Activated T-cell treated with anti-CD3 and anti-CD28 coated beads for 1 hour (primary cell): ENCODE measurements at places on chromosomes 6 and 20.

DNA sequence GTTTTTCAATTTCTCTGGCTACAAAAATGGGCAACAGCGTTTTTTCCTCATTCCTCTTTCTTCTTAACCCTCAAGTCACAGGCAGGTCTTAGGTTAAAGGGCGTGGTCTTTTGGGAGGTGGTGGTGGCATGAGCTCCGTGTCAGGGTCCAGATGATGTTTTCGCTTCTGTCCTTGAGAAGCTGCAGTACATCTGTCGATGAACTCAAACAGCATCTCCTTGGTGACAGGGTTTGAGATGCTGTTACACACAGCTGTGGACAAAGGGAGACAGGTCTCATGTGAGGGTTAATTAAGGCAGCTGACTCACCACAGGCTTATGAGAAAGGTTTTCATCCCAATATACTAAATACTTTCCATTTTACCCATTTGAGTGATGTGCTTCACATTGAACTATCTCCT is 350.8 kb downstream of the RNGTT start:
- DNase-seq: no peak

DNA sequence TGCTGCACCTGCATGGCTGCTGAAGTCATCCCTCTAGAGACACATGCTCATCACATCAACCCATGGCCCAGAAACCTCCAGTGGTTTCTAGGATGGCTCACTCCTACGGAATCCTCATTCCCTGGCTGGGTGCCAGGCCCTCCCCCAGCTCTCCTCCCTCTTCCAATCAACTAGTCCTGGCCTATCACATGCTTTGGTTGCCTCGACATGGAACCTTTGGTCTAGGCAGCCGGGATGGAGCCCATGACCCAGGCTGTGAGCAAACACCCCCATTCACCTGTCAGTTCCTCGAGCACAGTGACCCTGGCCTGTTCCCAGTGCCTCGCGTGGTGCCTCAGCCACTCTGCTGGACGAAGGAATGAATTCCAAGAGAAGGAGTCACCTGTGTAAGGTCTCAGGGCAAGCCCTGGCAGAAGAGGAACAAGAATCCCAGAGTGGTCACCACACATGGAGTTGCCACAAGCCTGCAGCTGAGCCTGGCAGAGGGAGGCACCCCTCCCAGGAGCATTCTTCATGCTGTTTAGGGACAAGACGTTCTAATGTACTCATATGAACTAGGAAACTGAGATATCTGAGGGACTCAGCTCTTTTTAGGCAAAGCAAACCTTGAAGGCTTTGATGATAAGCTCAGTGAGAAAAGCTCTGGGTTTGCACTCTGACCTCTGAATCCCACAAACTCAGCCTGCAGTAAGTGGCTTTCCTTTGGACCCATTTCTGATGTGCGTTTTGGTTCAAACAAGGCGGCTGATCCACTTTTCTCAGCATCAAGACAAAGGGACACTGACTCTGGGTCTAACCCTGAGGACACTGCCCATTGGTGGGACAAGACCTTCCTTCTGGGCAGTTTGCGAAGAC is 40.2 kb downstream of the PPP1R3G start:
- DNase-seq: no peak

- no peak for DNase-seq
These were observed 6.1 kb downstream of the PRDM13 start for GRCh38 chr6:99612551-99613408.

DNA sequence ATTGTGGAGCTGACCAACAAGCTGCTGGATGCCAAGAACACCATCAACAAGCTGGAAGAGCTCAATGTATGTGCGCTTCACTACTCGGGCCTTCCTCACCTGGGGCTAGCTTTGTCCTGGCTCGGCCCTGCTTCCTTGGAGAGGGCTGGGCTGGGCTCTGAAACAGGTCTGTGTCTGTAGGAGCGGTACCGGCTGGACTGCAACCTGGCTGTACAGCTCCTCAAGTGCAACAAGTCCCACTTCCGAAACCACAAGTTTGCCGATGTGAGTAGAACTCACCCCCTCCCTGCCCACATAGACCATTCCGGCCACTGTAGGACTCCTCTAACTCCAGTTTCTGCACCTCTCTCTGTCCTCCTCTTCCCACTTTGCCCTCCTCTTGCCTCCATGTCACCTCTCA is 6.7 kb downstream of the LRRC73 start:
- DNase-seq: no peak

DNA sequence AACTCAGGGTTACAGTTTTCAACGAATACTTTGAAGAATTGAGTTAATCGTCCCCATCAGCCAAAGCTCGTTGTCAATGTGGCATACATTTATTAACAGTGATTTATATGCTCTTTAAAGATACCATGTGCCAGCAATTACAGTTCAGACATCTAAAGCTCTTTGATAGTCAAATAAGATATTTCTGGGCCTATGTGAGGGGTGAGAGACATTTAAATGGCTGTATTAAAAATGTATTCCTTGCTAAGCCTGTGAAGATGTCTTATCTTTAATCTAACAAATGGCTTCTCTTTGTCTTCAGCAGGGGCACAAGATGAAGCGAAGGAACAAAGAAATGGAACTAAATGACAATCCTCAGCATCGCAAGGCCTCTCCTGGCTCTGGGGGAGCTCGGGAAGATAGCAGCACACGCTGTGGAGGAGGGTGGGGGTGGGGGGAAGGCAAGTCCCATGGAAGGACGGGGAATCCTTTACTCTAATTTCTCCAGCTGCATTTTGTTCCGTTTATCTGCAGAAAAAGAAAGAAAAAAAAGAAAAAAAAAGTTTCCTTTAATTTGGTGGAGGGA is 523.6 kb downstream of the KIF16B start:
- DNase-seq: no peak

GRCh38 chr20:50096237-50096636 is 16.7 kb downstream of the UBE2V1 start:
- no peak for DNase-seq

DNA sequence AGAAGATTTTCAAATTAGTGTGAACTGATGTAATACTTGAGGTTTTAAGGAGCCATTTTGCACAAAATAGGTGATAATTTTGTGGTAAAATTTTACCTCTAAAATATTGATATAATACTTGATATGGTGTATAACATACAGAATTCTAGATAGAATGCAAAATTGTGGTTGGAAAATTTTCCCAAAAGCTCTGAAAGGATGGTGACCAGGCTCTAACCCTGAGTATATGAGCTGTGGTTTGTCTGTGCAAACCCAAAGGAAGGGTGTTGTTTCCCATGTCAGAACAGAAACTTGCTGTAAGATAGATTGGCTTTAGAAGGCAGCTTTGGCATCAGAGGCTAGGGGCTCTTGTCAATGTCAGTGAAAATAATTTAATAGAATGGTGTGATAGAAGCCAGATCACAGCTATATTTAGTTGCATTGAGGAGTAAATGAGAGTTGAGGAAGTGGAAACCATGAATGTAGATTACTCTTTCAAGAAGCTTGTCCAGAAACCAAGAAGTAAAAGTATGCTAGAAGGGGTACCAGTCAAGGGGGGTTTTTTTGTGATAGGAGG is 257.7 kb downstream of the FARS2 start:
- no peak for DNase-seq

- DNase-seq: no peak
These were observed 157.1 kb upstream of the SHLD1 start for GRCh38 chr20:5592823-5593739.
